ENCODE measurements at places on chromosomes 5 and 9.

GRCh38 chr5:77239126-77239741, 28.8 kb downstream of the PDE8B start:
- DNase-seq, result no peak

DNA sequence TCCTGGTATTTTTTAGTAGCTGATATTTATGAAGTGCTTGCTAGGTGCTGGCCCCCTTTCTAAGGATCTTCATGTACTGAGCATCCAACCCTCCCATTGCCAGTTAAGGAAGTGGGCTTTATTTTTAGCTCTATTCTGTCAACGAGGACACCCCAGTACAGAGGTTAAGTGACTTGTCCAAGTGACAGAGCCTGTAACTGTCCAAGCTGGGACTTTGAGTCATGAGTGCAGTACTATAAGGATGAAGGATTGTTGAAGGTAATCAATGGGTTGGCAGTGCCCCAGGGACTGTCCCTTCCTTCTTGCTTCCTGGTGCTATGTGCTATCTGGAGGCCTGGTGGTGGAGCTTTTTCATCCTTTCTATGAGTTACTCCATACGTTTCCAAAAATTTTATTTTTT, 18.0 kb upstream of the FABP6 start:
- no peak for DNase-seq

DNA sequence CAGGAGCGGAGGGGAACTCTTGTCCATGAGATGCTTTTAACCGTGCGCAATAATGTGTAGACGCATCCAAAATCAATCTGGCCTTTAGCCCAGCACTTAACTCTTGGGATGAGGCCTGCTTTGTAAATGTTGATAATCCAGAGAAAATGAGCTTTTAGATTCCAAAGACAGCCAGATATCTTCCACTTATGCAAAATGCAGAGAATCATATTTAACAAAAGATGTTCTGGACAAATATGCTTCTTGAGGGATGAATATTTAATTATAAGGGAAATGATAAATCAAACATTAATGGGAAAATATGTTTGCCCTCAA, 5.6 kb downstream of the S1PR3 start:
- DNase-seq, result no peak

GRCh38 chr5:56012281-56012963, 17.7 kb upstream of the IL6ST start:
- no peak for DNase-seq

DNA sequence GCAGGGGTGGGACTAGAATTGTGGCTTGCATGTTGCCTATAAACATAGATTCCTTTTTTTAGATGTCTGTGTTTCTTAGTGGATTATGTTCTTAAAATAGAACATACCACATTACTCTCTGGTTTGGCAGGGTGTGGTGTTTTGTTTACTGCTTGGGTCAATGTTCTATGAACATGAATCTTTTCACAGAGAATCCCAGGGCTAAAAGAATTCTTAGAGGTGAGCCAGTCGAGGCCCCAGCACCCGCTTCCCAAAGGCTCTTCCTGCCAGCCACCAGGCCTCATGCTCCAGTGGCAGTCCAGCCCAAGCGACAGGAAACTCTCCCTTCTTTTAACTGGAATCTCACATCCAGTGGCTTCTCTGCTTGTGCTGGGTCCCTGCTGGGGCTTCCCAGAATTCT, 126.6 kb downstream of the C9orf152 start:
- DNase-seq, result no peak

- no peak for DNase-seq
Observed at GRCh38 chr5:178630475-178630930, 3.7 kb upstream of the CLK4 start.

DNA sequence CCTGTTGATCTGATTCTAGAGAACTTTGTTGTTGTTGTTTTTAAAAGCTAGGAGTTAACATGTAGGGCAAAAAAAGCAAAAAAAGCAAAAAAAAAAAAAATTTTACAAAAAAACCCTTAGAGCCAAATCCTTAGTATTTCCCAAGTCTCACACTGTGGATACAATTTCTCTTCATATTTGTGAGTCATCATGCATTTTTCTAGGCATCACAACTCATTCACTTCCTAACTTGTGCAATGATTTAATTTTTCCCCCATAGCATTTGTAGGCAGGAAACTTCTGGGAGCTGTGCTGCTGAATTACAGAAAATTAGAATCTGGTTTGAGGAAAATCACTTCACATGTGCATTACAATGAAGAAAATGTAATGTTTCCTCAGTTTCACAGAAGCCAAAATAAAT, 91.9 kb downstream of the MARCHF3 start:
- no peak for DNase-seq

GRCh38 chr5:96340357-96340756, 92.7 kb downstream of the PCSK1 start:
- DNase-seq, result no peak

DNA sequence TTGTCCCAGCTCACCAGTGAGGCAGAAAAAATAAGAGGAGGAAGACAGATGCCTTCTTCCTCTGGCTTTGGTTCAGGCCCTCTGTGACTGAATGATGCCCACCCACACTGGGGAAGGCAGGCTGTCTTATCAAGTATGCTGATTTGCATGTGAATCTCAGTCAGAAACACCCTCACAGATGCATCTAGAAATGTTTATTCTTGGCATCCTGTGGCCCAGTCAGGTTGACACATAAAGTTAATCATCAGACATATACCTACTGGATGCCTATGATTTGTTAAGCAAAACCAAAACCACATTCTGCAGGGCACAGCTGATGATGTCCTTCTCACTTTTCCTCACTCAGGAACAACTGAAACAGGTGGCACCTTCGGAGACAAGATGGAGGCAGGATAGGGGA, 243.4 kb upstream of the KCNN2 start:
- DNase-seq, result no peak

GRCh38 chr5:96453394-96453793, 20.3 kb upstream of the PCSK1 start:
- no peak for DNase-seq

GRCh38 chr5:33531037-33531298, 90.2 kb downstream of the TARS1 start:
- no peak for DNase-seq

DNA sequence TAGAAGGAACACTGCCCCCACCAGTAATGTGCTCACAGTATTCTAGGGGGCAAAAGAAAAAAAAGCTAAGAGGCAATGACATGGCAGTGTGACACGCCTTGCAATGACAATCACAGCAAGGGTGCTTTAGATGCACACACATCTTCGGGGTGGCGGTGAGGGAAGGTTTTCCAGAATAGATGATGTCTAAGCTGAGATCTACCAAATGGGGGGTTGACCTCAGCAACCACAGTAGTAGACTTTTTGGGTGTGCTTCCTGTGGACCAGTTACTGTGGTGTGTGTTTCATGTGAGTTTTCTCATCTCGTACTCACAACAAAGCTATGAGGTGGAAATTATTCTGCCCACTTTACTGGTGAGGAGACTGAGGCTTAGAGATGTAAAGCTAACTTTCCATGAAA, 10.2 kb upstream of the IL12B start:
- DNase-seq, result no peak

DNA sequence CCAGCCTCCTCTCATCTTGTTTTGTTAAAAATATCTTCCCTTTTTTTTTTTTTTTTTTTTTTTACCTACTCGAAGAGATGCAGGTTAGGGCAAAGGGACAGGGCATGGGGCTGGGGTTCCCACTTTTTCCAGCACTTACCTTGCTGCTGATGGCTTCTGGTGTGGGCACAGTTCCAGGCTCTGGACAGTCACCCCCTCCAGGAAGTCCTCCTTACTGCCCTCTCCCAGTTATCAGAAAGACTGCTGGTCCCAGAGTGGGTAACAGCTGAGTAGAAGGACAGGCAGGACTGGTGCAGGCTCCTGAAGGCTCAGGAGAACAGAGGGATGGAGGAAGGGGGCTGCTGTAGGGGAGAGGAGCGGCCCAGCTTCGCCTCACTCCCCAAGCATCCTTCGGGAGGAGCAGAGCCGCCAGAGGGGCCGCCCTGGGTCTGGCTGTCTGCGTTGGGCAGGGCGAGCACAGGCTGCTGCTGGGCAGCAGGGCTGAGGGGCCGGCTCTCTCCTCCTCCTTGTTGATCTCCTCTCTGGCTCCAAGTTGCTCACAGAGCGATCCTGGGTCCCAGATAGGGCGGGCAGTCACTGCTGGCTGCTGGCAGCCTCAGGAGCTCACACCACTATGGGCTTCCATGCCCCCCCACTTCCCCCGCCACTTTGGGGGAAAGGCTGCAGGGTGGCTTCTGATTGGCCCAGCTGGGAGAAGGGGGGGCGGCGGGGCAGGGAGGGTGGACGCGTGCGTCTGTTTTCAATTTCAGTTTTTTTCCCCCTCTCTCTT, at the start of gene PDGFRB:
PDGFRB (minus strand) TSS at position 588 of the 769 bp plus-strand sequence. CDS start 18,798 bp downstream, outside the sequence.
- DNase-seq, result peak; percentile 28

DNA sequence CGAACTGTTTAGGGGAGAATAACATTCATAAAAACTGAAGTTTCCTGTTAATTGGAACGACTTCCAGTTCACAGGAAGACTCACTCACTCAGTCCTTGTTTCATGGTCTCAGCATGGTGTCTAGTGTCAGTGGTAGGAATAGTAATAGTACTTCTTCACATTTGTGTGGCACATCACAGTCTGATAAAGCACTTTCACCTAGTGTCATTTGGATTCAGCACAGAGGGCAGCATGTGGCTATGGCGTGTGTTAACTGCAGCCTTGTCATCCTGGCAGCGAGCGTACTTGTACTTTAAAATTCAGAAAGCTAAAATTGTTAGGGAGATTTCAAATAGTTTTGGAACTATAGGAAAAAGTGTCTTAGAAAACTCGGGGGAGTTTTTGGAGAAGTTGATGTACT, 72.4 kb downstream of the VCAN start:
- DNase-seq, result no peak

DNA sequence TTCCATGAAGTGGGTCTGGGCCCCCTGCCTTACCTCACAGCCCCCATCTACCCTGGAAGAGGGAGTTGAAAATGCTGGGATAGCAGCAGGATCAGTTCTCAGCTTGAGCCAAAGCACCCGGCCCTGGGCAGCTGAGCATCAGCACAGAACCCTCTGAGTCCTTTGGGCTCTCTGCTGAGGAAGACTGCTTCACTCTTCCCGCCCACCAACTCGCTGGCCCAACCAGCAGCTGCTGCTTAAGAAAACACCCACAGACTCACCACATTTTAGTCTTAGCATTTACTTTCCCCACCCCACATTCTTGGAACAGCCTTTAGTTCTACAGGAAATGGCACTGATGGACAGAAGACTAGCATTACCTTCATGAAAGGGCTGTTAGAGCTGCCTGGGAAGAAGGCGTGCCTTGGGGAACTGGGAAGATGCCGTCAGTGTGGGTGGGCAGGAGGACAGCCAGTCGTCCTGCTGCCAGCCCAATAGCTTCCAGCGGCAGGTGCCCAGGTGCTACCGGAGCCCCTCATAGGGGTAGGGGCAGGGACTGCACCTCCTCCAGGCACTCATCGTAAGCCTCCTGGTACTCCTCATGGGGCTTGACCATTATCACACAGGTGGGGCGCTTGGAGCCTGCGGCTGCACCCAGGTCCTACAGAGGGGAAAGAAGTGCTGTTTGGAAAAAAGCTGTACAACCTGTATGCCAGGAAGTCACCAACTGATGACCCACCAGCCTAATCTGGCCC, 4.3 kb downstream of the NHP2 start:
- DNase-seq, result no peak

- no peak for DNase-seq
Observed at GRCh38 chr5:72355706-72356299, 35.6 kb downstream of the PTCD2 start.

- DNase-seq, result no peak
Observed at GRCh38 chr9:21904776-21905175, 89.4 kb downstream of the CDKN2A start.

DNA sequence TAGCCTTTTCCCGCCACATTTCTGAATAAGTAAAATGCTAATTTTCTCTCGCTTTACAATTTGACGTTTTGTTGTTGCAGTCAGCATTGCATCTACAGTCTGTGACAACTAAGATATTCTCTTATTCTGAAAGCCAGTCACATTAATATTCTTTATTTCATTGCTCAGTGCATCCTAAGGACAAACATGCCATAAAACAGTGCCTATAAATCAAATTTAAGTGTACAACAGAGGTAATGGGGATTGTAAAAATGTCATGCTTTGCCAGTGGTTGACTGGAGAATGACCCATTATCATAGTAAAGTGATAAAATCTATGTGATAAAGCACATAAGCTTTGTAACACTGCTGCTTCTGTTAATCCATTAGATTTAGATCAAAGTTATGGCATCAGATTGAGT, 1850.0 kb upstream of the ACO1 start:
- DNase-seq, result no peak
